Cardiac muscle cell (in vitro differentiated cells and primary cell): ENCODE measurements at places on chromosomes 4 and X. TPM values are rescaled to one million over a fixed set of nuclear protein-coding genes. Genes with fewer than 3 reads are reported as not detected.

The PGRMC1 gene
- 156 and 171 TPM in 2 replicates for total RNA-seq

DNA sequence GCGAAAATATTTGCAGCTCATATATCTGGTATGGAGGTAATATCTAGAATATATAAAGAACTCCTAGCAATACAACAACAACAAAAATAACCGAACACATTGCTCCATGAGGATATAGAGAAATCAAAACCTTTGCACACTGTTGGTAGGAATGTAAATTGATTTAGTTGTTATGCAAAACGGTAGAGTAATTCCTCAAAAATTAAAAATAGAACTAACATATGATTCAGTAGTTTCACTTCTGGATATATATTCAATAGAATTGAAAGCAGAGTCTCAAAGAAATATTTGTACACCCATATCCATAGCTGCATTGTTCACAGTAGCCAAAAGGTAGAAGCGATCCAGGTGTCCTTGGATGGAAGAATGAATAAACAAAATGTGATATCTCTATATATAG is 203.0 kb upstream of the CNKSR2 start:
- no peak for DNase-seq
- H3K27ac ChIP-seq = no peak overlapping the region
- no peak overlapping the region for H3K4me3 ChIP-seq

The RAB33B gene
- total RNA-seq = 6.6 and 8.8 TPM in 2 replicates

The MAGEB10 gene
- total RNA-seq = not detected in 2 replicates

The CENPI gene
- 1.9 and 6.7 TPM in 2 replicates for total RNA-seq

DNA sequence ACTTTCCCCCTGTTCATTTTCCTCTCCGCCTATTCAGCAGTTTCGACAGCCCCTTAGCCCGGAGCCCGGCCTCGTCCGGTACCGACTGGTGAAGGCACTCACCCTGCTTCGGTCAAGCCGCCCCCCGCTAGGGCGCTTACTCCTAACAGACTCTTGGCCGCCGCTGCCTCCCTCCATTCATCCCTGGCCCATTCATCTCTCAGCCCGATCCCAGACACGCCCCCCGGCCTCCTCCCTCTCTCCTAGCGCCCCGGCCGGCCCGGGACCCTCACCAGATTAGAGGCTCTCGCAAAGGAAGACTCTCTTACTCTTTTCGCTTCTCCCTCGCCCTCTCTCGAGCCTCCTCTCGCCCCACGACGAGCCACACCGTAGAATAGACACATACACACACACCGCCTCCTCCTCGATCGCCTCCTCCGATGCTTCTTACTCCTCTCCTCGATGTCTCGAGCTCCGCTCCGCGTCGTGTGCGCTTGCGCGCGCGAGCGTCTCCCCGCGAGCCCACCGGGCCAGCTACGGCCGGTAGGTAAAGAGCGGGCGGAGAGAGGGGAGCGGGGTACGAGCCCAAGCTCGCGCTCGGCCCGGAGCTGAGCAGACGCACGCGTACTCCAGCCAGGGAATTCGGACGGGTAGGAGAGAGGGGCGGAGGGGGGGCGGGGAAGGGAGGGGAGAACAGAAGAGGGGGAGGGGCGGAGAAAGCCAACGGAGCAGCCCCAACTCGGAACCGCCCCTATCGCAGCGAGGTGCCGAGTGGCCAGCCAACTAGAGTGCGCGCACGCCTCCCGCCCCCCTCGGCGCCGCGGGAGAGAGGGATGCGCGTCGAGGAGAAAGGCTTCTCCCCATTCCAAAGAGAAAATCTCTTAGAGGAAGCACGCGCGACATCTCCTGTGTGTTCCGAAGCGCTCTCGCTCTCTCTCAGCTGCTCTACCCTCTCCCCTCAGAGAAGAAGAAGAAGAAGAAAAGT is at the start of gene WNK3:
WNK3 (minus strand) TSS at position 633 of the 964 bp plus-strand sequence.
- no peaks in the 10 kb centered on the region for H3K36me3 ChIP-seq
- peak; percentile 88 for DNase-seq
- peak within 1 kb of the TSS; percentile 64 for H3K4me3 ChIP-seq
- no peaks in the 10 kb centered on the region for H3K27me3 ChIP-seq
- peak within 1 kb of the TSS; percentile 94 for H3K27ac ChIP-seq

- DNase-seq = peak; percentile 87
- no peaks in the 10 kb centered on the region for H3K27me3 ChIP-seq
- H3K27ac ChIP-seq = peak overlapping the region; percentile 91
Measured at GRCh38 chr4:10173754-10174749, 57.5 kb upstream of the WDR1 start.

The AKAP14 gene
- not detected in 2 replicates for total RNA-seq

GRCh38 chrX:12984603-12985319 is 9.9 kb downstream of the TMSB4X start:
- H3K27ac ChIP-seq = no peak overlapping the region
- no peaks in the 10 kb centered on the region for H3K4me1 ChIP-seq
- DNase-seq = no peak
- no peak overlapping the region for H3K4me3 ChIP-seq

DNA sequence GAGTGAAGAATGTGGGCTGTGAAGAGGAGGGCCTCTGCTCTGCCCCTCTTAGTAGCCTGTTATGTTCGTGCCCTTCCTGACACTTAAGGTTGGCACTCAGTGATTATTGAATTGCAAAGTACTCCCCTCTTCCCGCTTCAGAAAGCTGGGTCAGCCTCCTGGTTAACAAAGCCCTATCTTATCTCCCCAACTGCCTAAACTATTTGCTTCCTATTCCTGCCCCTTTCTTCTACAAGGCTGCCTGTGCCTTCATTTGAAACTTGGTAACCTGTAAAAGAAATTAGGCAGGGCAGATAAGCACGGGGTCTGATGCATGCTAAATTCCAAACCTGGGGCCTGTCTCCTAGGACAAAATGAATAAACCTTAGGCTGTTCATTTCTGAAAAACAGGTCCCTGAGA is 23.1 kb upstream of the TMEM150C start:
- H3K4me1 ChIP-seq = peaks cover 21% of the 10 kb centered on the region
- no peaks in the 10 kb centered on the region for H3K27me3 ChIP-seq
- H3K36me3 ChIP-seq = no peaks in the 10 kb centered on the region
- no peak overlapping the region for H3K4me3 ChIP-seq

DNA sequence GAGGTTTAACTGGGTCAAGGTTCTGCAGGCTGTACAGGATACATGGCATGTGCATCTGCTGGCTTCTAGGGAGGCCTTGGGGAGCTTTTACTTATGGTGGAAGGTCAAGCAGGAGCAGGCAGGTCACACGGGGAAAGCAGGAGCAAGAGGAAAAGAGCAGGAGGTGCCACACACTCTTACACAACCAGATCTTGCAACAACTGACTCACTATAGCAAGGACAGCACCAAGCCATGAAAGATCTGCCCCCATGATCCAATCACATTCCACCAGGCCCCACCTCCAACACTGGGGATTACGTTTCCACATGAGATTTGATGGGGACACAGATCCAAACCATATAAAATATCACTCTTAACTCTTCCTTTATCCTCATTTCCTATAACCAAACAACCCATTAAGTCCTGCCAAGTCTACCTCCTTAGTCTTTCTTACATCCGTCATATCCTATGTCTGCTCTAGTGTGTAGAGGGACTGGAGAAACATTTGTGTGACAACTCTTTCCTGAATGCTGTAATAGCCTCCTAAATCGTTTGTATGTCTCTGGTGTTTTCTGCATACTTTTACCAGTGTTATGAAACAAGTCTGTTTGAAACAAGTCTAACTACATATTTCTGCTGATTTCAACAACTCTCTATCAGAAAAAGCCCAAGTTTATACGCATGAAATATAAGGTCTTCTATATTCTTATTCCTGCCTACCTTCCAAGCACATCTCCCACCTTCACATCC is 8.3 kb upstream of the RAP2C start:
- no peaks in the 10 kb centered on the region for H3K4me1 ChIP-seq
- peak; percentile 39 for DNase-seq
- H3K36me3 ChIP-seq = no peaks in the 10 kb centered on the region
- H3K27me3 ChIP-seq = no peaks in the 10 kb centered on the region
- H3K4me3 ChIP-seq = no peak overlapping the region

GRCh38 chrX:121635141-121635540 is 587.7 kb downstream of the GLUD2 start:
- H3K36me3 ChIP-seq = no peaks in the 10 kb centered on the region
- H3K4me1 ChIP-seq = no peaks in the 10 kb centered on the region
- no peak overlapping the region for H3K4me3 ChIP-seq
- no peak overlapping the region for H3K27ac ChIP-seq
- DNase-seq = no peak

The DNAAF6 gene
- 0.06 TPM in 1 of 2 replicates, not detected in the other for total RNA-seq

DNA sequence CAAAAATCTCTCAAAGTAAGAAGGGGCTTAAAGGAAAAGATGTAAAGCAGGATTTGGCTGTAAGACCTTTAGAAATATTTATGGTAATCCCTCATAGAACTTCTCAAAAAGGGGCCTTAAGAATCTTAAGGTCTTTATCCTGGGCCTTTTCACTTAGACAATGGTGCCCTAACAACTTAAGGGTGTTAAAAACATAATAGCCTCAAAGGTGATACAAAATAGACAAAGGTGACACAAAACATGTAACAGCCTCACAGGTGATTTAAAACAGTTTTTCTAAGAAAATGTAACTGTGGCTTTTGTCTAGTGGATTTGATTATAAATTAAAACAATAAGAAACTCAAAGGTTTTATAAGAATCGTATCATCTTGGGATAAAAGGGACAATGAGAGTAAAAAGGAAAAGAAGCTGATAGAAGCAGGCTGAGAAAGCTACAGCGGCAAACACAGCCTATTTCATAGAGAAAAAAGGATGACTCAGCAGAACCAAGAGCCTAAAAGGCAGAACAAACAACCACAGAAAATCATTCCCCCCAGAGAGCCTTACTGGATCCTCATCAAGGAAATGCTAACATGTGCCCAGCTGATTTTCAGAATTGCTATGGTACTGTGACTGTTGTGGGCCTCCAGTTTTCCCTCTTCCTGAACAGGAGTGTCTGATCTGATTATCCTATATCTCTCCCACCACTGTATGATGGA is 164.3 kb downstream of the STPG2 start:
- H3K4me3 ChIP-seq = no peak overlapping the region
- H3K36me3 ChIP-seq = no peaks in the 10 kb centered on the region
- H3K27me3 ChIP-seq = no peaks in the 10 kb centered on the region
- no peak for DNase-seq
- no peak overlapping the region for H3K27ac ChIP-seq
